ENCODE measurements at places on chromosomes 2 and 18. TPM values are rescaled to one million over a fixed set of nuclear protein-coding genes. Genes with fewer than 3 reads are reported as not detected.

TMEM178A gene
- polyA plus RNA-seq, result 11.3 TPM

AMER3 gene
- polyA plus RNA-seq, result 0.07 TPM

VWA3B gene
- 5.0 TPM for polyA plus RNA-seq

GRCh38 chr2:150063432-150063889, 424.0 kb downstream of the RND3 start:
- no peak for DNase-seq

DNA sequence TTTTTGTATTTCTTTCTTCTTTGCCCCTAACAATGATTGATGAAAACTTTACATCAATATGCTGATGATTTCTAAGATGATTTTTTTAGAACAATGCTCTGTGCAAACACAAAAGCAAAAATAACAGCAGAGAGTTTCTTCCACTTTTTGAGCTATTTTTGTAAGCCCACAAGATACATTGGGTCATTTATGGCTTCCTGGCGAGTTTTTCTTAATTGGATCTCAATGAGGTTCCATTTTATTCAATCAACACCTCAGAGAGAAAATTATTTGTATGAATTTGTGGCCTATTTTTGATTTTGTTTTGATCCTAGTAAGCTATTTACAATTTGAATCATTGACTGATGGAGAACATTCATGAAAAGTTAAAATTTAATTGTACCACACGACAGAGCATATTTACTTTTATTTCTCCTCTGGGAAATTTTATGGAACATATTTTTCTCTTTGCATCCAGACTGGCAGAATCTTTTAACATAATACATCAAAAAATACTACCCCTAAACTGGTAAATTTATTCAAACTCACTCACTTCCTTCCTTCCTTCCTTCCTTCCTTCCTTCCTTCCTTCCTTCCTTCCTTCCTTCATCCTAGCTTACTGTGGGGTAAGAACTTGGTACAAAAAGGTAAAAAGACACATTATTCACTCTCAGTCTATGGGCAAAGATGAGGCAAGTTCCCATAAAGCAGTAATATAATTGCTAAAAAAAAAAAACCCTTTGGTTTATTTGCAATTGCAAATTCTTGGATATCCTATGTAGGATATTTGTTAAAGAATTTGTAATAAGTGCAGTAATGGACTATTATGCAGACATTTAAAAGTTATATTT, 710.4 kb downstream of the SLC4A3 start:
- no peak for DNase-seq

DNA sequence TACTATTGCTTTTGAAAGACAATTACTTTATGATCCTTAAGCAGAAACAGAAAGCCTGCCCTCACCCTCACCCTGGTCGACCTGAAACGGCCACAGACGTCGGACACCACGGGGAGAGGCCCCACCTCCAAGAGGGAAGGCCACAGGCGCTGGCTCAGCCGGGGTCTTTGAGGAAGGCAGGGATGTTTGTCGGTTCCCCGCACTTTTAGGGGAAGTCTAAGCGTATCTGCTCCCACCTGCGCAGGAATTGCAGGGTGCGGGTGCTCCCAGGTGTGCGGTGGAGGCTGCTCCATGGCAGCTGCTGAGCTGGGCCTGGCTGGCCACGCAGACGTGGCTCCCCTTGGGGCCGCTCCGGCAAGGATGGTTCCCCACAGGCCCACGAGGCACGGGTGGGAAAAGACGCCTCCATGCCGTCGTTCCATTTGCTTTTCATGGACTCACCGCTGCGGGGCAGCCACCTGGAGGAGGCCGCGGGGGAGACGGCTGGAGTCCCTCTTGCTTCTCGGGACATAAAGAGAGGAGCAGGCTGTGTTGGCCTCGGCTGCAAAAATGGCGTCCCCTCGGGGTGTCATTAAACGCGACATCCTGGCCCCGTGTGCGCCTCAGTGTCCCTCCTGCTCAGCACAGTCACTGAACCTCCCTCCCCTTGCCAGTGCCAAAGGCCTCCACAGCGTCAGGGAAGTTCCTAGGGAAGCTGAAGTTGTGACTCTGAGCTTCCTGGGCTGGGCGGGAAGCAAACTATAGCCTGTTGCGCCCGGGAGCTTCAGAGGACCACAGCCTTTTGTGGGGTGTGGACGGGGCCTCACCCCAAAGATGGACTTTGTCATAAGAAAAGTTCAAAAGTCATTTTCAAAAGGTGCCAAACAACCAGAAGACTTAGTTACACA, 63.4 kb downstream of the NFATC1 start:
- DNase-seq, result no peak

- DNase-seq, result no peak
Measured at GRCh38 chr2:28071221-28071620, 180.7 kb downstream of the BABAM2 start.

- no peak for DNase-seq
Measured at GRCh38 chr2:96769814-96770213, 9.1 kb downstream of the CNNM4 start.
